Occipital lobe (tissue), 3 donors: ENCODE measurements at places on chromosomes 12 and 14.

DNA sequence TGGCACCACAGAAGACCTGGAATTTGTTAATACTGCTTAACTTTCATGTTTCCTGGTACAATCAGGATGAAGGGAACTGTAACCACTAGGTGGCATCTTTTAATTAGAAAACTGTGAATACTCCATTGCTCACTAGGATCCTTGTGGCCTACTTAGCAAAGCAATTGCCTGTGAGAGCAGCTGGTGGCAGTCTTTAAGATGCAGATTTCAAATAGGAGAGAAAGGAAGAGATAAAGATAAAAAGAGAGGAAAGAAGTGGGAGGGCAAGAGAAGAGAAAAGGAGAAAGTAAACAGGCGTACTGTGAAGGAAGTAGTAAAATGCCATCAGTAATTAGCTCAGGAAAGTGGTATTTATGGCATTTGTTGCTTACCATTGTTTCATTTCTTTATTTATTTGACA, 114.5 kb downstream of the RAD51B start:
- no peak for DNase-seq

DNA sequence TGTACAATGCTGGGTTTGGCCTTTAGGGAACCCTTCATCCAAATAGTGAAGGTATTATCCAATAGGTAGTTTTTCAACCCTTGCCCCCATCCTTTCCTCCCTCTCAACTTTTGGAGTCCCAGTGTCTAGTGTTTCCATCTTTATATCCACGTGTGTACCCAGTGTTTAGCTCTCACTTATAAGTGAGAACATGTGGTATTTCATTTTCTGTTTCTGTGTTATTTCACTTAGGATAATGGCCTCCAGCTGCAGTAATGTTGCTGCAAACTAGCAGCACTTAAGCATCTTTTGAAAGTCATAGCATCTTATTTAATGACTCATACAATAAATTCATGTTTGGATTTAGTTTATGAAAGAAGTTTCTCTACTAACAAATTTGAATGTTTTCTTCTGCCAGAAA, 442.5 kb downstream of the NELL2 start:
- no peak for DNase-seq

GRCh38 chr14:70018230-70018629, 139.0 kb downstream of the SMOC1 start:
- DNase-seq: no peak

GRCh38 chr12:124687917-124688316, 120.5 kb upstream of the NCOR2 start:
- DNase-seq: peak; percentile 31

DNA sequence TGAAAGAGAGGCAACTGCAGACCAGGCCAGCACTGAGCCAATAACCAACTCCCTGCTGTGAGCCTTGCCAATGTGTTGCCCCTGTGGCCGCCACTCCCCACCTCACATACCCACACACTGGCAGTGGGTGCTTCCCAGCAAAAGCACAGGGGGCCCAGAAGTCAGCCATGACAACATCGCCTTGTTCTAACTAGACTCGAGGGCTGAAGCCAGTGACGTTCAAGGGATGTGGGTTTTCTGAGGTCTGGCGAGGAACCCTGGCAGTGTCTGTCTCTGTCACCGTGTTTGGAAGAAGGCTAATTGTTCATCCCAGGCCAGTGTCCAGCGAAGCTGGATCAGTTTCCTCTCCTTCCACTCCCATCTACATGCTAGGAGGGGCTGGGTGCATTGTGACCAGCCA, 311.8 kb upstream of the AMIGO2 start:
- DNase-seq: no peak

GRCh38 chr12:57491393-57492280, 3.8 kb downstream of the MARS1 start:
- no peak for DNase-seq

DNA sequence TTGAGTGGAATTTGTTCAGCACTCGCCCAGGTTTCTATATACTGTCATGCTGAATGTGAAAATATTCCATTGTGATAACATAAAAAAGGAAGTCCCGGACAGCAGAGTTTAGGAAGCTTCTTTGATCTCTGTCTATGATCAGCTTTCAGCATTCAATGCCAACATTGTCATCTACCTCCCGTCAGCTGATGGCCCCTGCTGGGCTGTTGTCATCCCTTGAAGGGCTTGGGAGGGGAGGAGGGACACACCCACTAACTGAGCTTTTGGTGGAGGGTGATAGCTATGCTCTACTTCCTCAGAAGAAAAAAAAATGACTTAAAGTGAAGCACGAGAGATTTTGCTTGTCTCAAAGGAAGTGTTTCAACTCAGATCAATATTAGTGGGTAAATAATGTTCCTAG, 4.7 kb upstream of the KRT77 start:
- no peak for DNase-seq

- no peak for DNase-seq
These were observed 34.0 kb downstream of the EMP1 start for GRCh38 chr12:13230500-13230899.

DNA sequence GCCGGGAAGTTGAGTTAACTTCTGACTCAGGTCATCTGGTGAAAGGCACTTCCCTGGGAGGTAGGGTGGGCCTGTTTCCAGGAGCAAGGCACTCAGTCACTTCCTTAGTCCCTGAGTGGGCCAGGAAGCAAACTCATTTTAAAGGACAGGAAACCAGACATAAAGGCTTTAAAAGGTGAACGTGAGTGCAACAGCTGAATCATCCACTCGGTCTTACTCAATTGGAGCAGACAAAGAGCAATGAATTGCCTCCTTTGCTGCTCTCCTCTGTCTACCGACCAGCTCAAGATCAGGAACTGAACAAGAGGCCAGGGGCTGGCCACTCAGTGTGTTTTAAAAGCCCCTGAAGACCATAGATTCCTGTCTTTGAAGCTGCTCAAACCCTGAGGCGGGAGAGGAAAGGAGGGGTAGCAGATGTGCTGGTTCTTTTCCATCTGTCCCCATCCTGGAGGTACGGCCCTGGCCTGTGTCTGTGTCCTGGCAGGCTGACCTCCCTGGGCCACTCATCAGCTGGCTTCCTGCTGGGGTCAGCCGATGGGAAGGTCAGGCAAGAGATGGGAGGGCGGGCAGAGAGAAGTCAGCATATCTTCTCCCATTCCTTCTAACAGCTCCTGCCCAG, 148.9 kb downstream of the PPM1H start:
- no peak for DNase-seq

GRCh38 chr14:63474111-63474510, 69.1 kb downstream of the PPP2R5E start:
- DNase-seq: no peak

DNA sequence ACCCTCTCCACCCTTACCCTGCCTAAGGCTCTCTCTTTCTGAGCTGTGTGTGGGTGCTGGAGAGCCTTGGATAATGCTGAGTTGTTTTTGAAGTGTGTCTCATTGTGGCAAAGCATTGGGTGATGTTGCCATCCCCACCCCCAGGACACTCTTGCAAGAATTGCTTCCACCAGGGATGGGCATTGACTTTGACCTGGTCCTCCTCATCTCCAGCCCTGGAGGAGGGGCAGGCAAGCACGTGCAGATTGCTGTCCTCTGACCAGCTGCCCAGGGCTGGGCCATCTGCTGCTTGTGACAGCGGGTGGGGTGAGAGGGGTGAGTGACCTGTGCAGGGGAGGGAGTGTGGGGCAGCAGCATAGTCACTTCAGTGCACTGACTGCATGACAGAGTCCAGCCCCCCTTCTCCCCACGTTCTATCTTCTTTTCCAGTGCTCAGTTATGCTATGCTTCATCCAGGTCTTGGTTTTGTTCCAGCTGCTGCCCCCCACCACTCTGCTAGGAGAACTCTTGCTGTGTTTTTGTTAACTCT, 26.2 kb downstream of the SUSD6 start:
- DNase-seq: no peak

GRCh38 chr12:40324261-40324660, 99.5 kb downstream of the LRRK2 start:
- DNase-seq: no peak

DNA sequence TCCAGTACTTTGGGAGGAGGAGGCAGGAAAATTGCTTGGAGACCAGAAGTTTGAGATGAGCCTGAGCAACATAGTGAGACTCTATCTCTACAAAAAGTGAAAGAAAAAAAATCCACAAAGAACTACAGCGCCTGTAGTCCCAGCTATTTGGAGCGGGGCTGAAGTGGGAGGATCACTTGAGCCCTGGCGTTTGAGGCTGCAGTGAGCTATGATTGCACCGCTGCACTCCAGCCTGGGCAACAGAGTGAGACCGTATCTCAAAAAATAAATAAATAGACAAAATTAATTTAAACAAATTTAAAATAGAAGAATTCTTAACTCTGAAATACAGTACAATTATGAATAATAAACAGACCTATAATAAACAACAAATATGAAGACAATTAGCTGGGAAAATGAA, 40.9 kb downstream of the ATL1 start:
- no peak for DNase-seq

DNA sequence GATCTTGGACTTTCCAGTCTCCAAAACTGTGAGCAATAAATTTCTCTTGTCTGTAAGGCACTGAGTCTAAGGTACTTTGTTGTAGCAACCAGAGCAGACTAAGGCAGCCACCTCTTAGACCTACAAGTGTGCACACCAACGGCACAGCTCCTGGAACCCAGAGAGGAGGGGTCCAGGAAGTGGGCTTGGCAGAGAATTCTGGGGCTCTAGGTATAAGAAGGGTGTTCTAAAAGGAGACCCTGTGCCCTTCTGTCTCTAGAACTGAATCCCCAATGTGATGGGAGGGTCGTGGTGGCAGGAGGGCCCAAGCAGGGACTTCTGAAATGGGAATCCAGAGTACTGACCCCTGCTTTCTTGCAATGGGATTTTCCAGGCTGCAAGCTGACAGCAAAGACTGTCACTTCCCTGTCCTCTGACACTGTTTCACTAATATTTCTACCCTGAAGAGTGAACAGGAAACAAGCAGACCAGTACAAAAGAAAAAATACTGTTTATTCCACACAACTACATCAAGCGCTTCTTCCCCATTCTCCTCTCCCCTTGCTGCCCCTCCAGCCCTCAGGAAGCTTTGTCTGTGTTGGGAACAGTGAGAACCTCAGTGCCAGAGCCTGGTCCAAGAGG, 13.6 kb upstream of the TFCP2 start:
- no peak for DNase-seq
